ENCODE measurements at places on chromosomes 5 and 9.

DNA sequence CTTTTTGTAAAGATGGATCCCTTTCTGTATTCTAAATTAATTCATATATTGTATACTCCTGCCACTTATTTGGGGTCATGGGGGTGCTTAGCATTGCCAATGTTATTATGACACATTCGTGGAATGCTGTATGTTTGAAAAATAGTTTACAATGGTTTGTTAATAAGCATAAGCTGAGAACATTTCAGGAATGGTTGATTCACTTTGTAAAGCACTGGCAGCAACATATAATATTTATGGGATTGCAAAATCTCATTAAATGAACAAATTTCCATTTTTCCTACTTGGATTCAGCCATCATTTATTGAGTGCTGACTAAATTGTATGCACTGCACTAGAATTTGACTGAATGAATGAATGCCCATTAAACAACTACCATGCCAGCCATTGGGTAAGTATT is 215.2 kb upstream of the KLF4 start:
- no peak for DNase-seq

DNA sequence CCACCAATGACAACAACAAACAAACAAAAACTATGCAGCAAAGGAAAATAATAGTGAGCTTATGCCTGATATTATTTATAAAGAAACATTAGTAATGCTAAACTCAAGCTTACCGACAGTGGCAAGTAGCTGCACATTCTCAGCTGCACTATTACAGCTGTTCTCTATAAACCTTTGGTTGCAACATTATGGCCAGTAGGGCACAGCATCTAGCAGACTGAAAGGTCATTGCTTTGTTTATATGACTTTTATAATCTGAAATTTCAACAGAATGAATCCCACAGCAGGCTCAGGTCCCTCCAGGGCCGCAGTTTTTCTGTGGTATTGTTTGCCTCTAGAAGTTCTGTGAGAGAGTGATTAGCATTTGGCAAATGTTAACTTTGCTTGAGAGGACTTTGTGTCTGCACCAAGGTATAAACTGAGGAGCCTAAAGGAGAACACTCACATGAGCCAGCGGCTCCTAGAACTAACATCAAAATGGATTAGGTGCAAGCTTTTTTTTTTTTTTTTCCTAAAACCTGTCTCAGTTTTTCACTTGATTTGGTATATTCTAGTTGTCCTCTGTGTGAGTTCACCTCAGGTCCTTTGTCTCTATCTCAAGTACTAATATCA is 58.3 kb downstream of the IZUMO3 start:
- no peak for DNase-seq

DNA sequence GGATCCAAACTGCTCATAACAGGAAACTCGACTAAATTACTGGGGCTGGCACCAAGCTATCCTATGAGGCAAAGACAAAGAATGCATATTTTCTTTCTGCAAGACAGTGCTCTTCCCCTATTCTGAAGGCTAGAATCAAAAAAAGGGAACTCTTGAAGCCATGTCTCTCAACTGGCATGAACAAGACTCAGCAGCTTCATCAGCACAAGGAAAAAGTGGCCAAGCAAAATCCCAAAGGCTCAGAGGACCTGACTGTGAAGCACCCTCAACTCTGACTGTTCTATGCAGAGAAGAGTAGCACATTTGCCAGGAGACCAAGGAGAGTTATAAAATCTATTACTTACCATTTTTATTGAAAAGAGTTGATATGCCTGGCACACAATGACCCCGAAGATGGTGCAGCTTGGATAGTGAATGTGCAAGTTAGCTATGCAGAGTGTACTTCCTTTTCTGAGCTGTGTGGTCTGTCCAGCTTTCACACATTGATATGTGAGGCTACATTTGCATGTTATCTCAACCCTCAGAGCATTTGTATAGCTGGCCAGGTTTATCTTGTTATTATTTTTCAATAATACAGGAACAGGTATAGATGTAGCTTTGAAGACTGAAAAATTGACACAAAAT is 51.0 kb upstream of the FYB1 start:
- DNase-seq, result no peak

DNA sequence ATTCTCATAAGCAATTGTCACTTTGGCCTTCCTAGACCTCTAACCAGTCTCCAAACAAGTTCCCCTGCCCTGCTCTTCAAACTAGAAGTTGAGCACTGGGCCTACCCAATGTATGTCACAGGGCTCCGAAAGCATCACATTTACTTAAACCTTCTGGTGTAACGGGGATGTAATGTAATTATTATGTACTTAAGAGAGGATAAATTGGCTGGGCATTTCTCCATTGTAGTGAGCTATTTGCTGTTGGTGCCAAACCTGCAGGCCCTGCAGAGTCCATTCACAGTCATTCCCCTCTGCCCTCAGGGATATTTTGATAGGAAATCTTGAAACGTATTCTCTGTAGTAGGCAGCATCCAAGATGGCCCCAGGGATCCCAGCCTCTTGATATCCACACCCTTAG is 64.2 kb upstream of the GNE start:
- DNase-seq, result no peak

DNA sequence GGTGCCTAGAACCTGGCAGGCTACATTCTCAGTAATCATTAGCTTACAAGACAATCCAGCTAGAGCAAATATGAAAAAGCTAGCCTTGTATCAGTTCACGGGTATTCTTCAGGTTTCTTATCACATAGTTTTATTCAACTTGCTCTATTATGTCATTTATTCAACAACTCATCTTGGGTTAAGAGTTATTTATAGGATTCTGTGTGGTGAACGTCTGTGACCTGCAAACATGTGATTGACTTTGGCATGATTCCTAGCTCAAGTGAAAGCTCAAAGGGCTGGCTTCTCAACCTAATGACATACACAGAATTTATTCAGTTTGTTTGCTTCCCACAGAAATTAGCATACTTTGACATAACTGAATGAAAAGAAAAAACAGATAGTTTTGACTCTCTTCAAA is 173.1 kb downstream of the PLPPR1 start:
- DNase-seq, result no peak

- no peak for DNase-seq
Measured at GRCh38 chr5:8919096-8919495, 626.8 kb downstream of the SEMA5A start.

GRCh38 chr5:138932171-138932810 is 57.2 kb upstream of the LRRTM2 start:
- DNase-seq, result no peak

- DNase-seq, result no peak
Measured at GRCh38 chr5:131156957-131157356, 8.1 kb downstream of the HINT1 start.

- DNase-seq, result no peak
Measured at GRCh38 chr9:78354989-78355388, 58.1 kb downstream of the PSAT1 start.

DNA sequence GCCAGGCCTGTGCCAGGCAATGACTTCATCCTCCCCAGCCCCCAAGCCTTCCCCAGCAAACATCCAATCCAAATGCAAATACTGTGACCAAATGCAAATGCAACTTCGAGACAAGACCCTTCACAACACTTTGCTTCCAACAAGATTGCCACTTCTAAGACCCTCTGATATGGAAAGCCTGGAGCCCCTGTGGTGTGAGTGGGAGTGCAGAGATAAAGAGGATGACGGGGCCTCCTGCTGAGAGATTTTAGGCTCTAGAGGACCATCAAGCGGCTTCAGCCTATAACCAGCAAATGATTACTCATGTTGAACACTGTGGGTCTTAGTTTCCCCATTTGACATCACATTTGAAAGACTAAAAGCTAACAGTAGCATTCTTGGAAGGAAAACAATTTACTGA is 46.6 kb upstream of the GABRP start:
- DNase-seq, result no peak

GRCh38 chr9:21465859-21466518 is 16.1 kb downstream of the IFNE start:
- DNase-seq, result no peak

DNA sequence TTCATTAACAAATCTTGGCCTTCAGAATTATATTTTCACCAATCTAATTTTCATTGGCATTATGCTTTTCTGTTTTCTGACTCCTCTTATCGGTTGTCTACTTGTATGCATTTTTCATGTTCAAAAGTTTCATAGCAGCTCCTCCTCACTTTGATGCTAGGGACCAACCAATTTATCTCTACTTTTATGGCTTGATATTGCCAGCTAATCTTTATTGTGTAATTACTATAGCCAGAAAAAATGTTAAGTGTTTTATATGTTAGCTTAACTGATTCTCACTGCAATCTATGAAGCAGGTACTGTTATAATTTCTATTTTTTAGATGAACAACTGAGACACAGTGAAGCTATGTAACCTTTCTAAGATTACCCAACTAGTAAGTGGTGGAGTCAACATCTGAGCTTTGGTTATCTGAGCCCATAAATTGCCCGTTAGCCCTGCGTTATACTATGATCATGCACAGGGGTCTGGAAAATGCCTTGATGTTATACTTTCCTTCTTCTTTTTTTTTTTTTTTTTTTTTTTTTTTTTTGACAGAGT is 34.4 kb upstream of the TNC start:
- DNase-seq, result no peak

GRCh38 chr5:126852841-126853271 is 75.9 kb downstream of the LMNB1 start:
- DNase-seq, result no peak

- no peak for DNase-seq
Measured at GRCh38 chr9:89874351-89875321, 269.8 kb downstream of the GADD45G start.

DNA sequence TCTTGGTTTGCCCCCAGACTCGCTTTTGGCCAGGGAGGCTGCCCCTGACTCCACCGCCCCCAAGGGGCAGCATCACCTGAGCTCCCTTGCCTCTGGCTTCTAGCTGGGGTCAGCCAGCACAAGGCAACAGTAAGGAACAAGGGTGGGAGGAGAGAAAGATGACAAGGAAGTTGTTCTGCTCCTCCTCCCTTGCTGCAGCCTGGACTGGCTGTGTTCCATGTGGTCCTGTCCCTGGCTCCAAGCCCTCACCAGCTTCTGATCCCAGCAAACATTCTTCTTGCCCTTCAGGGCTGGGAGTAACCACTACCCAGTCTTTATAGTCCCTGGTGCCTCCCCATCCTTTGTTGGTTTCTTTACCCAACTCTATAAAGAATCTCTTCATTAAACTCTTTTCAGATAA is 100.3 kb upstream of the SPIN1 start:
- no peak for DNase-seq
